AG10803 (cell line): ENCODE measurements at places on chromosomes 3 and 15.

DNA sequence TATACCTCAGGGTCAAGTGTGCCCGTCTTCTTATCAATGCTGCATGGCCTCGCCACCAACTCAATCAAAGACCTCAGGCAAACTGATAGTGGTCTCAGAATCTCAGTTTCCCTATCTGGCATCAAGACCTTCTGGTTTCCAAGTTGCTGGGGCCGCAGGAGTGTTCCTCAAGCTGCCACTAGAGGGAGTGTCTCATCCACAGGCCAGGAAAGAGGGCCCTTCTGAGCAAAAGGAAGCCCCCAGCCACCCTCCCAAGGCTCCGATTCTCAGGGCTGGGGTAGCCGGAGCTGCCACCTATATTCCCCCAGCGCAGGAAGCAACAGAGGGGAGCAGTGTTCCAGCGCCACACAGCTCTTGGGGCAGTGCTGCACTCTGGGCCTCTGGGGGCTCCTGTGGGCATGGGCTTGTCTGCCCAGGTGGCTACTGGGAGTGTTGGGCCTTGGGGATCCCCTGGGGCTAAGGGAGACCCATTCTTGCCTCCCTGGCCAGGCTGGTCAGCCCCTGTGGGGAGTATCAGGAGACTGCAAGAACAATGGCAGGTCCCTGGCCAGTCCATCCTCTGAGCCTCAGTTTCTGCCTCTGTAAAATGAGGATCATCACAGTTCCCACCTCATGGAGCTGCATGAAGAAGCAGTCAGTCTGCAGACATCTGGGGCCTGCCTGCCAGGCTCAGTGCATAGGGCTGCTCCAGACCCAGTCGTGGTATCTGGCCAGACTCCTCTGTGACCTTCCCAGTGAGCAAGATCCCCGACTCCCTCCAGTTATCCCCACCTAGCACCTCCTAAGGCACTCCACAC is 23.4 kb upstream of the SEC13 start:
- DNase-seq: peak; percentile 42

DNA sequence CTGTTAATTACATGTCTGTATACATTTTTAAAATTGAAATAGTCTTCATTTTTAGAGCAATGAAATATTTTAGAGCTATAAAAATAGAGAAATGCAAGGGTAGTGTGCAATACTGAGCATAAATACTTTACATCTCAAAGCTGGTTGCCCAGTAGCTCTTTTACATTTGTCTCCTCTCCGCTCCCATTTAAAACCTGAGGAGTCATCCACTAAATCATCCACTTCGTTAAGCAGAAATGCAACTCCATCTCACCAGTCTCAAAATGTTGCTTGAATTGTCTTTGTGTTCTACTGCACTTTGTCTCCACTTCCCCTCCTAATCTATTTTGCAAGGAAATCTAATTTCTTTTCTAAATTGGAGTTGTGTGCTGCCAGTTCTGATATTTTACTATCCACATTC is 563.6 kb downstream of the VGLL3 start:
- no peak for DNase-seq

GRCh38 chr3:195580744-195581443 is 2.8 kb downstream of the APOD start:
- peak; percentile 72 for DNase-seq

GRCh38 chr15:38997841-38998240 is 433.2 kb upstream of the RASGRP1 start:
- peak; percentile 86 for DNase-seq

DNA sequence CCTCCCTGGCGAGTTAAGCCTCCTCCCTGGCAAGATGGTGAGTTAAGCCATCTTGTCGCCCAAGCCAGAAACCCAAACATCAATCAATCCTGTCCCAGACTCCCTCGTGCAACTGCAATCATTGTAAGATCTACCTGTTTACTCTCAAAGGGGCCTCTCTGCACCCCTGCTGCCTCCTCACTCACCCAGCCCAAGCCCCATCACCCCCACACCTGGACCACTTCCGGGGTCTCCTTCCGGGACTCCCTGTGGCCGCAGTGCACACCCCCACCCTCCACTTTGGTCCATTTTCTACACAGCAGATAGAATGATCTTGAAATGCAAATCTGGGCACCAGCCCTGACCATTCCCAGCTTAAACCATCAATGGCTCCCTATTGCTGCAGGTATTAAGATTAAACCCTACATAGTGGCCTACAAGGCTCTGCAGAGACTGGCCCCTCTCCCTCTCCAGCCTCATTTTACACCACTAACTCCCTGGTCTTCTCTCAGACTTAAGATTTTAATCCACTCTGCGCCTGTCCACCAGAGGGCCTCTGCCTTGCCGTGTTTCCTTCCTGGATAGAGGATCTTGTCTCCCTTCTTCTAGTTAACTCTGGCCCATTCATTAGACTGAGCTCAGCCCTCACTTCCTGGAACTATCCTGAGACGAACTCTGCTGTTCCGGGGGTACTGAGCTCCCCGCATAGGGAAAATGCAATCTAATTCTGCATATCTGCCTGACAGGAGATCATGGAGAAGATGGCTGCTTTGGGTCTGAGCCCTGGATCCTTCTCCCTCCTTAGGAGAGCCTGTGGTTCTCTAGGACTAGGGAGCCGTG is 41.9 kb upstream of the SLC6A1 start:
- DNase-seq: peak; percentile 47
